Activated CD8-positive, alpha-beta memory T cell treated with anti-CD3 and anti-CD28 coated beads for 1 hour (primary cell): ENCODE measurements at places on chromosomes 1 and 21.

- DNase-seq: no peak
These were observed 150.7 kb downstream of the PATJ start for GRCh38 chr1:61892977-61893376.

- DNase-seq: no peak
These were observed 165.8 kb upstream of the CAMK1G start for GRCh38 chr1:209417761-209418160.

- DNase-seq: no peak
These were observed 2.9 kb downstream of the ADORA1 start for GRCh38 chr1:203130358-203130985.

DNA sequence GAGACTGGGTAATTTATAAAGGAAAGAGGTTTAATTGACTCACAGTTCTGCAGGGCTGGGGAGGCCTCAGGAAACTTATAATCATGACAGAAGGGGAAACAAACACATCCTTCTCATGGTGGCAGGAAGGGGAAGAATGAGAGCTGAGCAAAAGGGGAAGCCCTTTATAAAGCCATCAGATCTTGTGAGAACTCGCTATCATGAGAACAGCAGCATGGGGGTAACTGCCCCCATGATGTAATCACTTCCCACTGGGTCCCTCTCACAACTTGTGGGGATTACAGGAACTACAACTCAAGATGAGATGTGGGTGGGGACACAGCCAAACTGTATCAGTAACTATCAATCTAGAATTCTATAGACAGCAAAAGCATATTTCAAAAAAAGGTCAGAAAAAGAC lies 64.7 kb upstream of the ACTRT2 start:
- DNase-seq: no peak

GRCh38 chr1:56771717-56772116 lies 47.5 kb downstream of the FYB2 start:
- no peak for DNase-seq

- DNase-seq: no peak
These were observed 17.4 kb downstream of the FMN2 start for GRCh38 chr1:240109130-240109529.

DNA sequence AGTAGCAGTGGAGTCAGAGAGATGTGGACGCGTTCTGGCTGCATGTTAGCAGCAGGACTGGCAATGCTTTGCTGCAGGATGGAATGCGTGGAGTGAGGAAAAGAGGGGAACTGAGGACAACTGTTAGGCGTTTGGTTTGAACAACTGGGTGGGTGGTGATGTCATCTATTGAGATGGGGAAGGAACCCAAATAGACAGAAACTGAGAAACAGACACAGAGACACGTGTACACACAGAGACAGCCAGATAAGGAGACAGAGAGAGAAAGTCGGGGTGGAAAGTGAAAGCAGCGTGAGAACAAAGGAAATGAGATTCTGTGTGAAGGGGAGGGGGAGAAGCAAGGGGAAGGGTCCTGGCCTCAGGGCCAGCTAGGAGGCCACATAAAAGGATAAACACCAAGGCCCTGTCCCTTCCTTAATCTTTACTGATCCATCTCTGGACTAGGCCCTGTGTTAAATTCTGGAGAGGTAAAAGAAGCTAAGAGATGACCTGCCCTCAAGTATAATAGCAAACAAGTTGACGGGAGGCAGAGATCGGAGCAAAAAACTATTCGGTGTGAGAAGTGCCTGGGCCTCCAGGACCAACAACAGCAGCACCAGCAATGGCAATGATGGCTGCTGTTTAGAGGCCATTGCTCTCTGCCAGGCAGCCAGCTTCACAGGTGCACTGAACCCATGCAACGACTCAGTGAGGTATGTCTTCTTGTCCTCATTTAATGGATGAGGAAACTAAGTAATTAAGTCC lies 31.6 kb downstream of the VWA5B1 start:
- no peak for DNase-seq

DNA sequence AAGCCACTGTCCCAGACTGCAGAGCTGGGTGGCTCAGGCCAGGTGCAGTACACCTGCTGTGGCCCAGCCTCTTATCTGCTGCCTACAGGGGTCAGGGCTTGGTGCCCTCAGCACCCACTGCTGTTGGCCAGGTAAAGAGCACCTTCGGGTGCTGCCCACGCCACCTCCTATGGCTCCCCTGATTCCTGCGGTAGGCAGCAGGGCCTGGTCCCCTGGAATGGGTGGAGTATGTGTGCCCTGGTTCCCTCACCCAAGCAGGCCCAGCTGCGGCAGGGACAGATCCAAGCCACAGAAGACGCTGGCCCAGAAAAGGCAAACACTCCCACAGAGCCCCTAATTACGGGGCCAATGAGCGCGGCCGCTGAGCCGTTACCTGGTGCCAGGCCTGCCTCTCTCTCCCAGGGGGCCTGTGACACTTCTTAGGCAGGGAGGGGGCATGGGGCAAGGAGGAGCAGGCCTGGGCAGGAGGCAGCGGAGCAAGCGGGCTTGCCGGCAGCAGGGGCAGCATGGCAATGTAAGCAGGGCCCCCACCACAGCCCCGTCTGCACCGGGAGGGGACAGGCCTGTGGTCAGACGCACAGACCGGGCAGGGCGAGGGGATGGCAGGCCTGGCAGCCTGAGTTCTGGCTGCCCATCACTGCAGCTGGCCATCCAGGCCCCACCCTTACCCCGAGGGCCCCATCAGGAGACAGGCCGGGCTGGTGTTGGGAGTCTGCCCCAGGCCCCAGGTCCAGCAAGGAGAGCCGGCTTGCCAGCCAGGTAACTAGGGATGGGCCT lies 19.0 kb downstream of the ESPN start:
- DNase-seq: no peak

DNA sequence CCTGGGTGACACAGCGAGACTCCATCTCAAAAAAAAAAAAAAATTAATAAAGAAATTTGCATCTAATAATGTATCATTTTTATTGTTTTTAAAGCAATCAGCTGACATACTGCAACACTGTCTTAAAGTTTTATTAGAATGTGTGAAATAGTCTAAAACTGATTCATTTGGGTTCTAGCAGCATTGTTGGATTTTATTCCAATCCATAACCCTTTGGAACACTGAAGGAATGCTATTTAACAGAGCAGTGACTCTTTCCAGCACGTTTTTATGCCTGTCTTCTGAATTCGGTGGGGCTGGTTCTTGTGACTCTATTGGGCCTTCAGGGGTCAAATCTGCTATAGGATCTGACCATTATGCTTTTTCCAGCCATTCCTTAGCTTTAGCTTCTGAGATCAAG lies 18.2 kb upstream of the FMO4 start:
- no peak for DNase-seq

DNA sequence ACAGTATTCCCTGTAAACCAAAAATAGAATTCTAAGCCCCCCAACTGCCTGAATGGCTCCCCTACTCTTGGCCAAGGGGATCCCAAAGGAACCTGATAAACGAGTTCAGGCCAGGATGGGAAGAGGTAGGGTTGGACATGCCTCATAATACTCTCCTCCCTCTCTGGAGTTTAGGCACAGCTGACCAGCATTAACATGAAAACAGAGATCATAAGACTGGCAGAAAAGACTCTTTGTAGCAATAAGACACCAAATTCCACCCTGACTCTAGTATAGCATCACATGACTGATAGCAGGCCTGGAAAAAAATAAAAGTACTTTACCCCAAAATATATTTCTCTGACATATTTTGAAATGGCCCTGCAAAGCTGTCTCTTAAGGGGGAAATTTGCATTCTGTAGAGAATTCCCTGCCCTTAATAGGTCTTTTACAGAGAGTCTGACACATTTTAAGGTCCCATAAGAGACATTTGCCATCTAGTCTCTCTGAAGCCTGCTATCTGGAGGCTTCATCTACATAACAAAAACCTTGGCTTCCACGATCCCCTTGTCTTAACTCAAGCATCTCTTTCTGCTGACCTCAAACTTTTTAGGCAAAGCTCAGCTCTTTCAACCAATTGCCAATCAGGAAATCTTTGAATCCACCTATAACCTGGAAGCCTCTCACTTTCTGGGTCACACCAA lies 55.9 kb downstream of the SIK1 start:
- no peak for DNase-seq

DNA sequence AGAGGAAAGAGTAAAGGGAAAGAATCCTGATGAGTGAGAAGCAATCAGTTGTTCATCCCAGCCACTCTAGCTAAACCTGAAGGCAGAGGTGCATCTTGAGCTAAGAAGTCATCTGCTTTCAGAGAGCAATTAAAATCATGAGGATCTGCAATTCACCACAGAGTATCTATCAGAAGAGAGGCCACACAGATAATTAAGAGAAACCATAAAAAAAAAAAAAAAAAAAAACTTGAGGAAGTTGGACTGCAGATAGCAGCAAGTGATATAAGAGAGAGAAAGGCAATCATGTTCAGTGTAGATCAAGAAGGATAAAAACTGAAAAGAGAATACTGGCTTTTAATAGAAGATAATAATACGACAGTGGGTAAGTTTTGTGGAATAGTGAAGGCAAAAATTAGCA lies 17.7 kb downstream of the FOXJ3 start:
- no peak for DNase-seq

DNA sequence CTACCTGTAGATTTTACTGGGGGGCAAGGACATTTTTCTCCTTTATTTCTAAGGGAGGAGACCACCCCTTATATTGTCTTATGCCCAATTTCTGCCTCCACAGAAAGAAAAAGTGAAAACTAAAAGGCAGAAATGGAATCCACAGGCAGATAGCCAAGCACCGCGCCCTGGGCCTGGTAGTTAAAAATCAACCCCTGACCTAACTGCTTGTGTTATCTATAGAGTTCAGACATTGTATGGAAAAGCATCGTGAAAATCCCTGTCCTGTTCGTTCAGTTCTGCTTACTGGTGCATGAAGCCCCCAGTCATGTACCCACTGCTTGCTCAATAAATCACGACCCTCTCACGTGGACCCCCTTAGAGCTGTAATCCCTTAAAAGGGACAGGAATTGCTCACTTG lies 33.7 kb upstream of the IL6R start:
- DNase-seq: no peak

GRCh38 chr1:110085671-110086070 lies 15.2 kb upstream of the ALX3 start:
- no peak for DNase-seq

- no peak for DNase-seq
These were observed 13.7 kb downstream of the DHRS3 start for GRCh38 chr1:12604114-12604874.

GRCh38 chr1:24414775-24415333 lies 748 bp upstream of the NIPAL3 start:
- DNase-seq: no peak
